ENCODE measurements at places on chromosomes 11 and 22. TPM values are rescaled to one million over a fixed set of nuclear protein-coding genes. Genes with fewer than 3 reads are reported as not detected.

GRCh38 chr22:48908547-48908946 lies 919.1 kb downstream of the BRD1 start:
- DNase-seq: no peak

The ISX gene
- total RNA-seq: not detected

- no peak for DNase-seq
These were observed 36.3 kb upstream of the LRRC10B start for GRCh38 chr11:61472282-61472681.

- no peak for DNase-seq
These were observed 31.9 kb downstream of the PLEKHA7 start for GRCh38 chr11:16982256-16982671.

- peak; percentile 10 for DNase-seq
These were observed 76.9 kb downstream of the DKK3 start for GRCh38 chr11:11931461-11932055.

Measured in activated naive CD4-positive, alpha-beta T cell treated with anti-CD3 and anti-CD28 coated beads for 36 hours (primary cell).